Neural progenitor cell (in vitro differentiated cells): ENCODE measurements at places on chromosomes 11 and 22. TPM values are rescaled to one million over a fixed set of nuclear protein-coding genes. Genes with fewer than 3 reads are reported as not detected.

Gene TEAD1
- total RNA-seq: 93.8 and 98.3 TPM in 2 replicates

Gene C22orf23
- 0.26 and 0.46 TPM in 2 replicates for total RNA-seq

Gene C22orf42
- total RNA-seq: 0.50 TPM in 1 of 2 replicates, not detected in the other

- no peak overlapping the region for H3K4me3 ChIP-seq
- H3K36me3 ChIP-seq: peaks cover 7% of the 10 kb centered on the region
- no peak for DNase-seq
- peaks cover 17% of the 10 kb centered on the region for H3K4me1 ChIP-seq
Observed at GRCh38 chr22:41471568-41471967, 2.7 kb downstream of the ACO2 start.

DNA sequence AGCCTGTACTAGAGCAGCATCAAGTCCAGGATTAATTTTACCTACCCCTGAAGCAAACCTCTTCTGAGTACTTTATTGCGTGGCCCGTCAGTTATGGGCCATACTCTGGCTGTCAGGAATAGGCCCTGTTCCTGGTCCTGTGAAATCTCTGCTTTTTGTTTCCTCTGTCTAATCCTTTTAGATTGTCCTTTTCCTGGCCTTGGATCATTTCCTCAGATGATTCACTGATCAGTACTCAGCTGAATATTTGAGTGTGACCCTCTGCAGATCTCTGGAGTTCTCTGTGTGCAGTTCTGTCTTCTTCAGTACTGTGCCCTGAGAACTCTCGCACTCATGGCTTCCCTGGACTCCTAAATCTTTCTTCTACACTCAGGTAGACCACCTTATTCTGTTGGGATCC lies 123.5 kb downstream of the UVRAG start:
- H3K36me3 ChIP-seq: no peaks in the 10 kb centered on the region
- H3K27ac ChIP-seq: no peak overlapping the region
- DNase-seq: no peak
- H3K4me1 ChIP-seq: peaks cover 3% of the 10 kb centered on the region
- H3K27me3 ChIP-seq: no peaks in the 10 kb centered on the region

Gene SERPIND1
- not detected in 2 replicates for total RNA-seq

DNA sequence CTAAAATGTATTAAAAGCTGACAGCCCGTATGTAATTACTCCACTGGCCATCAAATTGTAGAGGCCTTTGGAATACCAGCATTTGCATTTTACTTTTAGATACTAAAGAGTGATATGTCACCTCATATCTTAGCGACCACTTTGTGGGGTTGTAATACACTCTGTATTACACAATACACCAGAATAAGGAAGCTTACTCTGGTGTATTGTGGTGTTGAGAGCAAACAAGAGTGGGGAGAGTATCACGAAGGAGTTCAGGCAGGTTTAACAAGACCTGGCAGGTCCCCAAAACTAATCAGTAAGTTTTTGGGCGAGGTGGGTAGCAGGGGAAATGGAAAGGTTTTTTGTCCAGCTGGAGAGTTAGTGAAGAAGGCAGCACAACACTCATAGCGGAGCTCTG lies 3.2 kb downstream of the NUP50 start:
- no peak overlapping the region for H3K4me3 ChIP-seq
- no peak for DNase-seq
- H3K36me3 ChIP-seq: peaks cover 25% of the 10 kb centered on the region

GRCh38 chr11:115963156-115963555 lies 458.9 kb upstream of the CADM1 start:
- H3K27me3 ChIP-seq: peaks cover 22% of the 10 kb centered on the region
- H3K4me3 ChIP-seq: no peak overlapping the region
- DNase-seq: no peak

DNA sequence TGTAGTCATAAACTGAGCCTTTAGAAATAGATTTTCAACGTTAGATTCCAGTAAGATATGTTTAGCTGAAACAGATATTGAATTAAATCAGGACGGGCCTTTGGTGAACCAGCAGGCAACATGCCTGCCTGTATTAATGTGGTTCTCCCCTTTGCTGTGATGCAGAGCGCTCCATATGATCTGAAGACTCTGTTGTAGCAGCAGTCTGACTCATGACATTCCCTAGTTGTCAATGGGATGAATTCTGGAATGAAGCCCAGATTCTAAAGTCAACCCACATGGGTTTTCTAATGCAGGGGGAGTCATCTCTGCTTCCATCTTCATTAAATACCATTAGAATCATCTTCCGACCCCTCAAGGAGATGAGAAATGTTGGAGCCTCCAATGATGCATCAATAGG lies 864.5 kb downstream of the NTM start:
- no peak for DNase-seq
- no peak overlapping the region for H3K4me3 ChIP-seq
- H3K4me1 ChIP-seq: no peaks in the 10 kb centered on the region
- H3K27me3 ChIP-seq: no peaks in the 10 kb centered on the region

- H3K27me3 ChIP-seq: no peaks in the 10 kb centered on the region
- DNase-seq: no peak
- H3K4me1 ChIP-seq: no peaks in the 10 kb centered on the region
- H3K27ac ChIP-seq: no peak overlapping the region
- no peaks in the 10 kb centered on the region for H3K36me3 ChIP-seq
- no peak overlapping the region for H3K4me3 ChIP-seq
Observed at GRCh38 chr11:79129702-79130101, 311.1 kb downstream of the TENM4 start.

DNA sequence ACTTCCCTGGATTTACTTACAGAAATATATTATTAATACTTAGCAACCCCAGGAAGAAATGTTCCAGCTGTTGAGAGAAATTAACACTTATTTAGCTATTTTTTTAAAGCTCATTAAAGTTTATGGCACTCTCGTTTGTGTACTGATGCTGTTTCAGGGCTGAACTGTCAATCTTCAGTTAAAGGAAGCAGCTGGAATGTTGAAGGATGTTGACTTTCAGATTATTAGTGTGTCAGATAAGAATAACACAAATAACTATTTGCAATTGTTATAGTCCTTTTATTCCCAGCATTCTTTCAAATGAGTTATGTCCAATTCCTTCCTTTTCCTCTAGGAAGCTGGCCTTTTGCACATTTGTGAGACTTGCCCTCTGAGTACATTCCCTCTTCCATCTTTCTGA lies 278.2 kb upstream of the RAG2 start:
- no peak overlapping the region for H3K4me3 ChIP-seq
- no peaks in the 10 kb centered on the region for H3K4me1 ChIP-seq
- no peak for DNase-seq
- no peaks in the 10 kb centered on the region for H3K36me3 ChIP-seq

Gene OAF
- total RNA-seq: 0.46 and 0.47 TPM in 2 replicates

Gene CHRNA10
- total RNA-seq: 0.21 and 0.62 TPM in 2 replicates

Gene TMEM9B
- 16.0 and 17.6 TPM in 2 replicates for total RNA-seq
